ENCODE measurements at places on chromosomes 12 and 14.

- no peak for DNase-seq
These were observed 6.7 kb upstream of the SLC6A15 start for GRCh38 chr12:84919271-84919670.

- no peak for DNase-seq
These were observed 3.6 kb upstream of the KRT6A start for GRCh38 chr12:52496590-52497071.

DNA sequence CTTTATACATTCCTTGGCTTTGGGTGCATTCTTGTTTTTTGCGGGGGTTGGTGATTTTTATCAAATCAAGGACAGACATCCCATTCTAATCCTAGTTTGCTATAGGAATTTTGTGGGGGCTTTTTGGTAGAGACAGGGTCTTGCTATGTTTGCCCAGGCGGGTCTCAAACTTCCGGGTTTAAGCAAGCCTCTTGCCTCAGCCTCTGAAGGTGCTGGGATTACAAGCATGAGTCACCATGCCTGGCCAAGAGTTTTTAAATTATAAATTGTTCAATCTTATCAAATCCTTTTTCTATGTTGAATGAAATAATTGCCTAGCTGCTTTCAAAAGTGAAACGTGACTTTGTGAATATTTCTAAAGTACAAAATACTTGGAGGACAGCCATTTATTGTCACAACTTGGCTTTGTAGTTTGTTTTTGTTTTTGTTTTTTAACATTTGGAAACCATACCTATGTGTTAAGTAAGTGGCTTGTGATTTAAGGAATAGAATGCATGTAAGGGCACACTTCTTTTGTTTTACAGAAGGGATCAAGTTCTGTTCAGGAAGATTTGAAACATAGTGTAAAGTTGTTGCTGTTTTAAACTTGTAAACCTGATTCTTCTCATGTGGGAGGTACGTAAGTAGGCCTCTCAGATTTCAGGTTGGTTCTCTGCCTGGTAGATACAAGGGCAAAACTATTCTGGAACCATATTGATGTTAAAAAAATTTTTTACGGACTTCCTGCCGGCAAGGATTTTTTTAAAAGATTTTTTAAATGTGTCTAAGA, 13.4 kb downstream of the MARK3 start:
- DNase-seq, result no peak

- DNase-seq, result no peak
These were observed 466.6 kb downstream of the FOXG1 start for GRCh38 chr14:29233188-29233587.

DNA sequence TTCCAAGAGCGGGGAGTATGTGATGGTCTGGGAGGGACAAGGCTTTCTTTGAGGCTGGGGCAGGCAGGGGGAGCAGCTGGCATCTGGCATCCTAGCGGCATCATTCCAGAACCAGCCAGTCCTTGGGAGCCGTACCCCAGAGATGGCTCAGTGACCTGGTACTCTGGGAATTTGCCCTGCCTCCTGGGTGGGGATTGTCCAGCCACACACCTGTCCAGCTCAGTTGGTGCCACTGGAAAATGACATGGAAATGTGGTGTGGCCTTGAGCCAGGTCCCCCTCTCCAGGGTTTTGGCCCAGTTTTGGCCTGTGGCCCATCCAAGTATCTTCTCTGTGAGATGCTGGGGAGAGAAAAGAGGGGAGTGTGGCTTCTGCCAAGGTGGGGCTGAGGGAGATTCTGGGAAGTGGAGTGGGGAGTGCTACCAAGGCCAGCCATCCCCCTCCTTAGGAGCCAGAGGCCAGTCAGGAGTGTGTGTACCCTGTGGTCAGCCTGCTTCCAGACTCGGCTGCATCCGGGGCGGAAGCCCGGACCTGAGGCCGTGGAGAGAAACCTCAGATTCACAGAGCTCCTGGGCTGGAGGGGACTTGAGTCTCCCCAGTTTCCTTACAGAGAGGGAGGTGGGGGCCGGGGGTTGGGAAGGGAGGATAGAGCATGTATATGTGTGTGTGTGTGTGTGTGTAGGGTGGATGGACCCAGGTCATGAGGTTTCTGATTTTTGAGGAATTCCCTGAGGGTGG, 14.7 kb upstream of the KRT80 start:
- DNase-seq, result no peak

- DNase-seq, result no peak
These were observed 267.2 kb upstream of the BTG1 start for GRCh38 chr12:92412856-92413255.

DNA sequence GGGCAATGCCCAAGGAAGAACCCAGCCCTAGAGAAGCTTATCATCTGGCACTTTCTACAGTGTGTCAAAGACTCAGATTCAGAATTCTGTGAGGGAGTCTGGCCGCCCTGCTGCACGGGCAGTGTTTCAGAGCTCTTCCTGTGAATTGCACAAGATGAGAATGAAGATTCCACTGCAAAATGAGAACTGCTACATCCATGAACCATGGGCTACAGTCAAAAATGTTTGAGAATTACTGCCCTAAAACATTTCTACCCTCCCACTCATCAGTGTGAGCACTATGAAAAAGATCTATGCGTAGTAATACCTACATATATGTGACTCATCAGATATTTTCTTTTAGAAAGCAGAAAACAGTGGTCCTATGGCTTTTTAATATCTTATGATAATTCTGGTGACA, 104.0 kb downstream of the STAB2 start:
- no peak for DNase-seq

DNA sequence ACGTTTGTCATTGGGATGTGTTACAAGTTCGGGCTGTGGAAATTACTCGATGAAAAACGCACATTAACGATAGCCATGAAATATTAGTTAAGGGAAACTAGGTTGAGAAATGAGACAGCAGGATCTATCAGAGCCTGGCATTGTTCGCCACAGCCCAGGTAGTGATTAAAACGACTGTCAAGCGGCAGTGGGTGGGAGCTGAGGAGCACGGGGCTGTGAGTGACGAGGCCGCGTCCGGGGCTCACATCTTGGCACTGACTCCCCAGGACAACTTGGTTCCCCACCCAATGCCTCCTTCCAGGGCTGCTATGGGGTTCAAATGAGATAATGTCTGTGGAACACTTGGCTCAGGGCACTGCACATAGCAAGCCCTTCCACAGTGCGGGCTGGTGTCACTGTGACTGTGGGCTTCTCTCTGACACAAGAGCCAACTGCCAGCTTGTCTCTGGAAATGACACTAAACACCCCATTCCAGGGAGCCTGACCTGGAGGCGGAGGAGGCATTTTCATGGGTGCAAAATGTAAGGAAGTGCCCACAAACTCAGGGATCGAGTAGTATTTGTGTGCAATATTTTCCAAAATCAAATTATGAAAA, 19.3 kb downstream of the MMAB start:
- no peak for DNase-seq

DNA sequence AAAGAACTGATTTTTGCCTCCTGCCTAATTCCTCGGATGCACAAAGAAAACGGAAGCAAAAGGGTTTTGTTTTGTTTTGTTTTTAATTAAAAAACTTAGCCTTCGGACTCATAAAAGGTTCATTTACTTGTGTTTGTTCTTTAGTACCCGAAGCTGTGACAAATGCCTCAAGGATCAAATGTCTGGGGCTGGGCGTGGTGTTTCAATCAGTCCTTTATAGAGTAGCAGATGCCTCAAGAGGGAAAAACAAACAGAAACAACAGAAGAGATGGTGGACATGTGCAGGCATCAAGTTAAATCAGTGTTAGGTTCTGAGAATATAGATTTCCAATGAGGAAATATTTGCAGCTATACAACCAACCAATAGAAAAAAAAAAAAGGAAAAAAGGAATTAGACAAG, 1.6 kb upstream of the WIF1 start:
- no peak for DNase-seq

DNA sequence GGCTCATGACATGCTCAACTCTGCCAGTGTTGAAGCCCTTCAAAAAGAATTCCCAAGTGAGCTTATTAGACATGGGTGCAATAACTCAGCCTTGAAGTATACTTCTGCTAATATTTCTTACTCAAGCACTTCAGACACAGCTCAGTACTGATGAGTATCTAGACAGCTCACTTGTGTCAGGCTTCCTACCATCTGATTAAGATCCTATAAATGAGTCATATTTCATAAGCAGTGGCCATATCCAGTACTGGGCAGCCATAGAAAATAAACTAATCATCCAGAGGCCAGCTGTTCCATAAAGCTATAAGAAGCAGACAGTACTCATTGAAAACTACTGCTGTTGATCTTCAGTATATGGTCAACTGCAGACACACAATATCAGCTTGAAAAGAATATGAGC, 12.9 kb downstream of the FSCB start:
- no peak for DNase-seq

DNA sequence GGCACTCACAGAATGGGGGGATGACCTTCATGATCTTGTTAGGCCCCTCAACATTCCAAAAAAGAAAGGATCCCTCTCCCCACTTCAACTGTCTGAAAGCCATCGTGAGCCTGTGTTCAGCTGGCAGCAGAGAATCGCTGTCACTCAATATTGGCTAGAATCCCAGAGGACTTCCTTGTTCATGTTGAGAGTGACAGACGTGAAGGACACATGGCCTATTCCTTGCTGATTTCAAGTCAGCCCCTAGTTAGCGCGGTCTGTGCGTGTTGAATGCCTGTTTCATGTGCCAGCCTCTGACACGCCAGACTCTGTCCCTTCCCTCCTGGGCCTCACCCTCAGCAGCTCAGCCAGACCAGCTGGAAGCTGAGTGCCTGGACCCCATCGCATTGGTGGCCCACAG, 43.1 kb downstream of the DNAH10 start:
- no peak for DNase-seq

DNA sequence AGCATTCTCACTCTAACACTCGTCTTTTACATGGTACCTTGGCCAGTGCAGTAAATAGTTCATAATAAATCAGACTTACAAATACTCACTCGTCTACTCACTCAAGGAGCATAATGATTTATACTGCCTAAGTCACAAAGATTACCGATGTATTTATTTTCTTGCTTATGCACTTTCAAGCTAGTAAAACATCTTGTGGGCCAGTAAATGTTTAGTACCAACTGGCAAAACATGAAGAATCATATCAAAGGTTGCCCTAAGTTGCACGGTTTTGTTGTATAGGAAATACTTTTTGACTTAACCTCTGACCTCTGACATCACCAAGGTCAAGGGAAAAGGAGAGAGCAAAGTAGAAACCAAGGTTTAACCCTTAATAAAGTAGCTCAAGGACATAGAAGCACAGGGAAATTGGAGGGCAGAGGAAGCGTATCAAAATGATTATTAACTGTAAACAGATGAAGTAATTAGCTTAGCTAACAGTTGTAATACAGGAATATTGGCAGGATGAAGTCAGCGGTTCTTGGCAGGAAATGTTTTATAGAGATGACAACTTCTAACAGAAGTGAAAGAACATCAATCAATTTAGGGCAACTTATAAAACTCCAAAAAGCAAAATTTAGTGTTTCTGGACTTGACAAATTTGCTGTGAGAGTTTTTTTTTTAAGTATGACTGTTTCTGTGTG, 131.9 kb downstream of the HMGA2 start:
- DNase-seq, result no peak

GRCh38 chr12:89160716-89161123, 191.6 kb downstream of the DUSP6 start:
- no peak for DNase-seq

DNA sequence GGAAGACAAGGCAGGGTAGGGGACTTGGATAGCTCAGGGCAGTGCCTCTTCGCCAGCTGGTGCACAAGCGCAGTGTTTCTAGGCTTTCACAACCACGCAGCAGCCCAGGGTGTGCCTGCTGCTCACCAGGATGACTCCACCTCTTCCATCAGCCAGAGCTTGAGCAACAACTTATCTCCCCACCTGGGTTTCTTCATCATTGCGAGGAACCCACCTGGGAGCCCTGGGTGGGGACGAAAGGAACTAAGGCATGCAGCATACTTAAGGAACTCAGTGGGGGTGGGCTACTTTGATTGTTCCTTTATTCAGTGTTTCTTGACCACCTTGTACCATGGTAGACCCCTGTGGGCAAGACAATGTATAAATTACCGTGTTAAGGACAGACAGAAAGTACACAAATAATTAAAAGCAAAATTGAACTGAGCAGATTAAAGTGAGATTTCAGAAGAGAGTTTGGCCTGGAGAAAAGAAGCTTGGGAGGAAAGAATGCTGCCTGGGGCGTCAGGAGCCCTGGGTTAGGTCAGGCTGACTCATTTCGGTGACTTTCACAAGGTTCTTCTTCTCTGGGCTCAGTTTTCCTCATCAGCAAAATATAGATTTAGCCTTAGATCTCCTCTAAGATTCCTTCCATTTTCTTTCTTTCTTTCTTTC, 22.9 kb downstream of the KRT18 start:
- no peak for DNase-seq

DNA sequence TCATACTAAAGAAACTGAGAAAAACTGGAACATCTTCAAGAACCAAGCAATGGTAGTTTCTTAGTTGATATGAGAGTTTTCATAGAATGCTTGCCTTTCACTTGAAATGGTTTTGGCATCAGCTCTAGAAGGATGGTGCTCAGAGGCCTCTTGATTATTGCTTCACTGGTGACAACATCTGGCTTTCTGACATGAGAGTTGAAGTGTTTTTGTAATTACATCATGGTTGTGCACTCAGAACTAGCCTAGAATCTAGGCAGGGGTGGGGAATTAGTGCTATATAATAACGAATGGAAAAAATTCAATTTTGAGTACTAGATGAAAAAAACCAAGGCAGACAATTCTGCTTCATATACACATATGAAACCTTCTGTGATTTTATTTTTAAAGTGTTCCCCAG, 172.8 kb upstream of the LMNTD1 start:
- DNase-seq, result no peak

DNA sequence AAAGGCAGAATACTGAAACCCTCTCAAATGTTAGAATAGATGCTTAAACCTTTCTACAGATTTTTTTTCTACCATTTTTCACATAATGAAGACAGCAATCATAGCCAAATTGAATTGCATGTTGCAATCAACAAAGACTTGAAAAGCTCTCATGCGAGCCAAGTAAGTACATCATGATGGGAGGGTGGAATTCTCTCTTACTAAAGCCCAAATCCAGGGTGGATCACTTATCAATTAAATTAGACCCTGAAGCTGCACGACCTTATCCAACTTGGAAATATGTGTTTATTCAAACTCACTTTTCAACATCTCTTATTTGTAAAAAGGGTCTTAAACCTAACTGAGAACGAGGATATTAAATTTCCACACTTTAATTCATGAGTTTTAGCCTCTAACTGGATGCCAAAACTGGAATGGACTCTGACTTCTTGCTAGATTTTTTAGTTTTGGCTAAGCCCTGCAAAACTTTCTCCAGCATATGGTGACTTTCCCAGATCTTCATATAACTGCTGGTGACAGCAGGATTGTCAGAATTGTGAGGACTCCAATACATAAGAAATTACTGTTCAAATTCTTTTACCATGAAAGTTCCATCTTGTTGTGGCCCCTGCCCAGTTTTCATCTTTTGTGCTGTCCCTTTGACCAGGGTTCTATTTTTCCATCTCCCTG, 53.6 kb downstream of the HECTD4 start:
- no peak for DNase-seq

DNA sequence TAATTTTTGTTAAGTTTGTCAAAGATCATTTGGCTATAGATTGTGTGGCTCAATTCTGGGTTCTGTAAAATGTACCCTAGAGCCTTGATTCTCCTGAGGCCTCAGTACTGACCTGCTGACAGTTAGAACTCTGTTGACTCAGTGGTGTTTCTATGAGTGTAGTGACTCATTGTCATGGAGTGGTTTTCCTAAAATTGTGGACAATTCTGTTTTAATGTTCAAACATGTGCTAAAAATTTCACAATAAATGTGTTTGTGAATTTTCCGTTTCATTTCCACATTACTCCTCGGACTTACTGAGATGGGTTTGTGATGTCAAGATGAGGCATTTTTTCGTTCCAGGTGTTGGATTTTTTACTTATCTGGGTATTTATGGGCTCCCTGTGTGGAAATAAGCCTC, 695.9 kb downstream of the TMEM121 start:
- DNase-seq, result no peak

- no peak for DNase-seq
These were observed 2.3 kb downstream of the WNT1 start for GRCh38 chr12:48980389-48980952.

Measured in AML-193 (cell line).